Fibroblast of the aortic adventitia (primary cell): ENCODE measurements at places on chromosomes 5 and 9. TPM values are rescaled to one million over a fixed set of nuclear protein-coding genes. Genes with fewer than 3 reads are reported as not detected.

The RPP25L gene
- 9.2 and 9.6 TPM in 2 replicates for total RNA-seq

The VCAN gene
- 455 and 1,493 TPM in 2 replicates for total RNA-seq

The FSD1L gene
- 5.2 and 7.0 TPM in 2 replicates for total RNA-seq

The SLC28A3 gene
- total RNA-seq = 0.16 and 0.36 TPM in 2 replicates

The TAF11L13 gene
- total RNA-seq = not detected in 2 replicates

The SLC6A19 gene
- not detected in 2 replicates for total RNA-seq

The COL15A1 gene
- total RNA-seq = 25.1 and 25.3 TPM in 2 replicates

The ZMAT2 gene
- total RNA-seq = 37.2 and 118 TPM in 2 replicates

The ESM1 gene
- total RNA-seq = 1.1 and 19.6 TPM in 2 replicates

The CKMT2 gene
- 1.4 TPM in 1 of 2 replicates, not detected in the other for total RNA-seq

The WNK2 gene
- total RNA-seq = not detected in 2 replicates

The SLC36A2 gene
- not detected in 2 replicates for total RNA-seq

The LHX3 gene
- total RNA-seq = not detected in 2 replicates

The CBY3 gene
- not detected in 2 replicates for total RNA-seq

The OBP2B gene
- not detected in 2 replicates for total RNA-seq

The FOXD4L6 gene
- total RNA-seq = not detected in 2 replicates

The ASS1 gene
- 73.1 and 123 TPM in 2 replicates for total RNA-seq

The SIT1 gene
- 0.18 and 1.6 TPM in 2 replicates for total RNA-seq

The MOB3B gene
- under 0.01 and 0.25 TPM in 2 replicates for total RNA-seq

The HAVCR1 gene
- total RNA-seq = not detected in 2 replicates

The RFESD gene
- total RNA-seq = 0.33 and 4.7 TPM in 2 replicates

The KIF24 gene
- total RNA-seq = 0.74 and 8.2 TPM in 2 replicates

The UNC13B gene
- 10.1 and 32.6 TPM in 2 replicates for total RNA-seq

The KCNMB1 gene
- not detected in 2 replicates for total RNA-seq

The PCDHA6 gene
- 0.27 and 1.3 TPM in 2 replicates for total RNA-seq

The ECM2 gene
- total RNA-seq = 23.3 and 74.6 TPM in 2 replicates

The RUSC2 gene
- 19.2 and 32.9 TPM in 2 replicates for total RNA-seq

The RASGRF2 gene
- total RNA-seq = 0.49 and 3.3 TPM in 2 replicates

The FOXD4L4 gene
- 0.09 TPM in 1 of 2 replicates, not detected in the other for total RNA-seq

The GABRB2 gene
- 0.09 TPM in 1 of 2 replicates, not detected in the other for total RNA-seq

The GABBR2 gene
- total RNA-seq = 0.16 and 0.27 TPM in 2 replicates

The WDR38 gene
- total RNA-seq = not detected in 2 replicates

The TMEM215 gene
- total RNA-seq = not detected in 2 replicates
